NCI-H1105 (cell line): ENCODE measurements at places on chromosomes 13 and 19.

DNA sequence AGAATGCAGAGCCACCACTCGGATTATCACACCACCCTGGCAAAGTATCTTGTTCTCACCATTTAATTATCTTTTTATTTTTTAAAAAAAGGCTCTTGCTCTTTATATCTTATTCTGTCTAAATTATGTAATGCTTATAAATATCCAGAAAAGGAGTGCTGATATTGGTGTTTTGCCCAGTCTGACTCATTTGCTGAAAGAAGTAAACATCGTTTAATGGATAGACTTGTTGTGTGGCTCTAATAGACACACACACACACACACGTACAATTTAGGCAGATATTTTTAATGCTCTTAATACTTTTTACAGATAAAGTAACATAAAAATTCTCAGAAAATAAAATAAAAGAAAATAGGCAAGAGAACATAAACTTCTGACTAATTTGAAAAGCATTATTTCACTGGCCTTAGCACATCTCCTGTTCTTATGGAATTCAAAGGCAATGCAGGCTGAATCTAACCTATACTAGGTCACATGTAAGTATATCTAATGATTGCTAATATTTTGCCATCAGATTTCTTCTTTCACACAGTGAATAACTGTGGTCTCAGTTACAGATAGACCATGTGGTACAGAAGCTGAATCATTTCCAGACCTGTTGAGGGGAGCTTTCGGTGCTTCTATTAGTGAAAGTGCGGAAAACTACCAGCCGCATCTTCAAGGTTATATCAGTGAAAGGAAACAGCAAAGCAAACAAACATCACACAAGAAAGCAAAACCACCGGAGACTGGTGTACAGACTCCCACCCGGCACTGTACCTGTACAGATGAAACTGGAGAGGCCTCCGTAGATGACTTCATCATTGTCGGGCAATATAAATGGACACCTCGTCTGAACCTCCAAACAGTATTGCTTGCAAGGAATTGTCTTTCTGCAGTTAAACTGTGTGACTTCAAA is 642.1 kb upstream of the ARGLU1 start:
- no peak for DNase-seq

- no peak for DNase-seq
These were observed 9.3 kb upstream of the IGFL3 start for GRCh38 chr19:46133777-46134241.

GRCh38 chr19:33795370-33796163 is 1.1 kb upstream of the KCTD15 start:
- peak; percentile 67 for DNase-seq

DNA sequence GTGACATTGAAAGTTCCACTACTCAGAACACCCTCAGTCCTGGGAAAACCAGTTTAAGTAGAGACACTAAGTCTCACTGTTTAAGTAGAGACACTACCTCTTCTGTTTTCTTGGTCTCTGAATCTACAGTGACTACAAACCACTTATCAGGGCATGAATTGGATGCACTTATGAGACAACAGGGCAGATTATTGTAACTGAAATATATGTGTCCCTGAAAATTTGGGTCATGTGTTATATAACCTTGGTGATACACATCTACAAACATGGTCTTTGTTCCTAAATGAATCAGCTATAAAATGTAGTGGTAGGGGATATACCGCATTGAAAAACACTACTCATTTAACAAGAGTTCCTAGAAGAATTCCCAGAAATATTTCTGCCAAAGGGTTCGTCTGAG is 55.7 kb downstream of the SERP2 start:
- no peak for DNase-seq

DNA sequence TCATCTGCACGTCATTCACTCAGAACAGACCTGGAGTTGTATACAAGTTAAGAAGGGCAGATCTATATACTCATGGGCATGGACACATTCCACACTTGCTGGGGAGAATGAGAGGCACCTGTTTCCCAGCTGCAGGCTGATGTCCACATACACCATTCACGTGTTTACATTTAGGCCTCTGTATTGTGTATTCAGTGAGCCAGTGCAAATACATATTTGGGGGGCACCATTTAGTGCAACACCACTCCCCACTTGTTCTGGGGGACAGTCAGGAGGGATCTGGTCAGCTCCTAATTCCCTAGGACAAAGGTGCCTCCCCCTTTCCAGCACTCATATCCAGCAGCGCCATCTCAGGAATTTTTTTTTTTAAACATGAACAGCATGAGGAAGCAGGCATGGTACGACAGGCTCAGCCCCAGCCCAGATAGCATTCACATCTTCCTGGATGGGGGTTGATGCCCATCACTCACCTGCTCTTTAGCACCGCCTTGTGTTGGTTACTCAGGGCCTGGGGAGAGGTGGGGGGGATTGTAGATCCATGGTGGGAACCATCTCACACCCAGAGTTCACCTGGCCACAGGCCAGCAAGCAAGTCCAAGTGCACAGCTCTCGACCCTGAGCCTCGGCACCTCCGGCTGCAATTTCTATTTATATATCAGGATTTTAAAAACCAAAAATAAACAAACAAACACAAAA is 56.9 kb upstream of the ZNF254 start:
- DNase-seq, result no peak

DNA sequence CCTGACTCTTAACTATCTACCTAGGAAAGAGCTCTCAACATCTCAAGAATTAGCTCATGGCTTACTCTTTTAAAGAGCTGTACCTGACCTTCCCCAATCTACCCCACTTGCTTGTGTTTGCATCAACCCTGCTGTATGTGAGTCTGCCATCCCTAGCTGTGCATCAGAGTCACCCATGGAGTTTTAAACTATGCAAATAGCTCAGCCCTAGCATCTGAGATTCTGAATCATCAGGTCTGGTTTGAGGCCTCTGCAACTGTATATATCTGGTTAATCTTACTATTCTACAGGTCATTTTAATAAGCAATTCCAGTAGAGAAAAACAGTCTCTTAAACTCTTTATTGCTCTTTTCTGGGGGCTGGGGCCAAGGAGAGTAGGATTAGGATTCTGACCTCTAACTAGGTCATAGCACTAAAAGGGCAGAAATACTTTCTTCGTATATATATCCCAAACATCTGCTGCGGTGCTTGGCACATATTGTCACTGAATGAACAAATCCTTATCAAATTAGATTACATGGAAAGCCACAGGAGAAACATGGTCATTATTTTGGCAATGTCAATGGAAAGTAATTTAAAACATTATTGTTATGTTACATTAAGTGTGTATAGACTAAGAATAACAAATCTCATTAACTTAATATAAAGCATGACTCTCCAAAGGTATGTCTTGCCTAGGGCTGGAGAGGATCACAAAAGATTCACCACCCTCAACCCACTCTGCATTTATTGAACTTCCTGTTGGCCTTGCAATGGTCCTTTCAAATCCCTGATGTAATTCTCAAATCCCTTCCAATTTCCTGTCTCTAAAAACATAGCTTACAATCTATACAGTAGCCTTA is 232.2 kb downstream of the DACH1 start:
- no peak for DNase-seq

DNA sequence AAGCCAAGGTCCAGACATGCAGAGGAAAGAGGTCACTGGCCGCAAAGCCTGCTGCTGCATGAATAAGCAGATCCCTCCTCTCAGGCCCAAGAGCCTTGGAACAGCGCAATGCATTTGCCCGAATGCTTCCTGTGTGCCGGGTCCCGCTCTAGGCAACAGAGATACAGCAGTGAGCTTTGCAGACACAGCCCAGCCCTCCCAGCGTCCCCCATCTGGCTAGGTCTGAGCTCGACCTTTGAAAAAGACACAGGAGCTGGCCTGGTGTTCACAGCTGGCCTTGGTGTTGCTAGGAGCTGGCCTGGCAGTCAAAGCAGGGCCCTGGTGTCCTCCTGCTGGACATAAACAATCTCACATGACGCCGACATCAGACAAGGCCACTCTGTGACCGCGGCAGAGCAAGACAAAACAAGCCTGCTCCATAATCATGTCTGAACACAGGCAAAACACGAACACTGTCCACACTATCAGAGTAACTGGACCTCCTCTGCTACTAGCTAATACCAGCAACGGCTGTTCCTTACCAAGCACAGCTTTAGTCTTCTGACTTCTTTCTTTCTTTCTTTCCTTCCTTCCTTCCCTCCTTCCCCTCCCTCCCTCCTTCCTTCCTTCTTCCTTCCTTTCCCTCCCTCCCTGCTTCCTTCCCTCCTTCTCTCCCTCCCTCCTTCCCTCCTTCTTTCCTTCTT is 5.7 kb upstream of the PEX11G start:
- no peak for DNase-seq

DNA sequence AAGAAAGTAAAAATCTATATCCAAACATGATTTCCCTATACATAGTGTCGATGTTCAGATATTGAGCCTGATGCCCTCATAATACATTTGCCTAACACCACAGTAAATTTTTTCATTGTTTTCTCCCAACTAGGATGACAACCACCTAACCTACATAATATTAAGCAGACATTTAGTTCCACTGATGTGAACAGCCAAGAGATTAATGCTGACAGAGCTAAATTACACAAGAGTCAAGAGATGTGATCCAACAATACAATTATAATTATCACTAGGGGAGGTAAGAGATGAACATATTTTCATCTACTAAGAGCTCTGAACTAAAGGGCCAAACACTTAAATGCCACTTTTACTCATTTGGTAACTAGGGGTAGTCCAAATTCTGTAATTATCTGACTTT is 145.9 kb downstream of the DACH1 start:
- peak; percentile 3 for DNase-seq

GRCh38 chr13:48258430-48258829 is 25.4 kb downstream of the ITM2B start:
- DNase-seq, result no peak

- DNase-seq, result no peak
These were observed 7.6 kb downstream of the GGACT start for GRCh38 chr13:100581030-100581429.
